ENCODE measurements at places on chromosomes 2 and 18.
A peak's percentile ranks its signal among the peaks of the same experiment; 100 is the strongest.

DNA sequence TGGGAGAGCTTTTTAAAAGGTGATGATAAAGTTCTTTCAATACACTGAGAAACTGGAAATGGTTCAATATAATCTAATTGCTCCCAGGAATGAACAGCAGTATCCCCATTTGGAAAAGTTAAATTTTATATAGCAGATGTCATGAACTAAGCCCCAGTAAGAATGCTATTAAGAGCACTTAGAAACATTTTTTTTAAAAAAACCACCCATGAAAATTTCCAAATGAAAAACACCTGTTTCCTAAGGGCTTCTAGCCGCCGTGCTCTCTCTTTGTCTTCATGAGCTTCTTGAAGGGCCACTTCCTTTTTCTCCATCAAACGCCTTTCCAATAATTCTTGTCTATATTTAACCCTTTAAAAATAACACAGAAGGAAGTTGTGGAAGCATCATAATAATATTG is 77.0 kb downstream of the UPP2 start:
- no peak overlapping the region for H3K4me3 ChIP-seq
- no peak for DNase-seq
- no peaks in the 10 kb centered on the region for H3K36me3 ChIP-seq
- H3K4me1 ChIP-seq: no peaks in the 10 kb centered on the region
- H3K27ac ChIP-seq: no peak overlapping the region

GRCh38 chr2:181037922-181038321 is 57.5 kb downstream of the UBE2E3 start:
- no peak overlapping the region for H3K4me3 ChIP-seq
- H3K27ac ChIP-seq: no peak overlapping the region
- H3K4me1 ChIP-seq: no peaks in the 10 kb centered on the region
- no peaks in the 10 kb centered on the region for H3K36me3 ChIP-seq
- DNase-seq: no peak
- no peaks in the 10 kb centered on the region for H3K27me3 ChIP-seq

GRCh38 chr18:70249118-70249517 is 39.7 kb upstream of the SOCS6 start:
- no peak for DNase-seq
- H3K4me3 ChIP-seq: no peak overlapping the region
- H3K27me3 ChIP-seq: no peaks in the 10 kb centered on the region
- no peaks in the 10 kb centered on the region for H3K36me3 ChIP-seq

GRCh38 chr2:128775217-128775913 is 456.7 kb upstream of the HS6ST1 start:
- no peak overlapping the region for H3K4me3 ChIP-seq
- H3K27me3 ChIP-seq: no peaks in the 10 kb centered on the region
- H3K4me1 ChIP-seq: no peaks in the 10 kb centered on the region
- H3K36me3 ChIP-seq: no peaks in the 10 kb centered on the region

- H3K36me3 ChIP-seq: no peaks in the 10 kb centered on the region
- no peak overlapping the region for H3K4me3 ChIP-seq
- no peak for DNase-seq
- no peak overlapping the region for H3K27ac ChIP-seq
- no peaks in the 10 kb centered on the region for H3K4me1 ChIP-seq
- H3K27me3 ChIP-seq: no peaks in the 10 kb centered on the region
Observed at GRCh38 chr2:196967116-196967515, 40.6 kb upstream of the PGAP1 start.

GRCh38 chr2:25078170-25079049 is 36.5 kb downstream of the EFR3B start:
- H3K27me3 ChIP-seq: no peaks in the 10 kb centered on the region
- H3K36me3 ChIP-seq: no peaks in the 10 kb centered on the region
- no peak overlapping the region for H3K27ac ChIP-seq
- no peak overlapping the region for H3K4me3 ChIP-seq
- no peaks in the 10 kb centered on the region for H3K4me1 ChIP-seq
- peak; percentile 26 for DNase-seq

Measured in prostate gland (tissue), 2 donors.